ENCODE measurements at places on chromosomes 2 and 18.

- DNase-seq = no peak
These were observed 92.1 kb downstream of the PTGR3 start for GRCh38 chr18:75116809-75117208.

DNA sequence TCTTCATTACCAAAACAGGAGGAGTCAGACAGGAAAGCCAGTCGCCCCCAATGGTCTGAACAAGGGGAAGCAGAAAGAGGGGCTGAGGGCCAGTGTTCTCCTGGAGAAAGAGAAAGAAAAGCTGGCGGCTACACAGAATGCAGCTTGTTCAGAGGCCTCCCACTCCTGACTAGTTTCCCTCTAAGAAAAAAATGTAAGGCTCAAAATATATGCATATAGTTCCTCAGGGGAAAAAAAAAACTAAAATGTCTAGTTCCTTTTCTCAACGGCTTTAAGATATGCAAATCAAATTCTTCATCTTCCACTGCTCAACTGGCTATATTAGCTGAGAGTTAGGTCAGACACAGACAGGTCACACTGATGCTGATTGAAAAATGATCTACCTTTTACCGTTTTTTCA, 18.6 kb downstream of the MBOAT2 start:
- DNase-seq = no peak

- DNase-seq = no peak
These were observed 92.5 kb upstream of the IL1R2 start for GRCh38 chr2:101899265-101899664.

DNA sequence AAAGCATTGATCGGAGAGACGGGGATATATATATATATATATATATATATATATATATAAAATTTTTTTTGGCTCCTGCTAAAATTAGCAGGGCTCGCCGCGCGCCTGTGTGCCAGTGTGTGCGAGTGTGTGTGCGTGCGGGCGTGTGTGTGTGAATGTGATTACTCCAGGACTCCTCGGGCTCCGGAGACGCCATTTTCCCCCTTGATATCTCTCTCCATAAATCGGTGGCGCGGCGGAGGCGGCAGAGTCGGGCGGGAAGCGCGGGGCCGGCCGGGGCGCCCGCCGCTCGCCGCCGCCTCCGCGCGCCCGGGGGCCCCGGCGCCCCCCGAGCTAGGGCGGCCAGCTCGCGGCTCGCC, 795 bp upstream of the SETBP1 start:
- no peak for DNase-seq

DNA sequence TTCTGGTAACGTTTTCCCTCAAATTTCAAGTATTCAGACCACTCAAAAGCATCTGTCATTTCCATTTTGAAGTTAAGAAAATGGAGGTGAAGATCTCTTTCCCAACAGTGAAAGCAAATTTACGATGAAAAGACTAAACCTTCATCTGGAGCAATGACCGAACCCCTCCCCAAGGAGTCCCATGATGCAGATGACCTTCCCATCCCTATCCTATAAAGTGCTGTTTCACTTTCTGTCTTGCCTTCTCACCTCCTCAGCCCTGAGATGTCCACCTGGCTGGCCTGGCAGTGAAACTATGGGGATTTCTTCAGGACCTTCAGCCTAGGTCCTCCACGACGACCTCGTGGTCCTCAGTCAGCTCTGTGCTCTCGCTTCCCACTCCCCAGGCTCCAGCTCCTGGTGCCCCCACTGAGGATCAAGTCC, 925 bp upstream of the NPC1 start:
- DNase-seq = no peak

- no peak for DNase-seq
These were observed 551.7 kb downstream of the SATB2 start for GRCh38 chr2:198905881-198906612.

GRCh38 chr2:69012310-69013141, 453 bp upstream of the ANTXR1 start:
- peak; percentile 25 for DNase-seq

DNA sequence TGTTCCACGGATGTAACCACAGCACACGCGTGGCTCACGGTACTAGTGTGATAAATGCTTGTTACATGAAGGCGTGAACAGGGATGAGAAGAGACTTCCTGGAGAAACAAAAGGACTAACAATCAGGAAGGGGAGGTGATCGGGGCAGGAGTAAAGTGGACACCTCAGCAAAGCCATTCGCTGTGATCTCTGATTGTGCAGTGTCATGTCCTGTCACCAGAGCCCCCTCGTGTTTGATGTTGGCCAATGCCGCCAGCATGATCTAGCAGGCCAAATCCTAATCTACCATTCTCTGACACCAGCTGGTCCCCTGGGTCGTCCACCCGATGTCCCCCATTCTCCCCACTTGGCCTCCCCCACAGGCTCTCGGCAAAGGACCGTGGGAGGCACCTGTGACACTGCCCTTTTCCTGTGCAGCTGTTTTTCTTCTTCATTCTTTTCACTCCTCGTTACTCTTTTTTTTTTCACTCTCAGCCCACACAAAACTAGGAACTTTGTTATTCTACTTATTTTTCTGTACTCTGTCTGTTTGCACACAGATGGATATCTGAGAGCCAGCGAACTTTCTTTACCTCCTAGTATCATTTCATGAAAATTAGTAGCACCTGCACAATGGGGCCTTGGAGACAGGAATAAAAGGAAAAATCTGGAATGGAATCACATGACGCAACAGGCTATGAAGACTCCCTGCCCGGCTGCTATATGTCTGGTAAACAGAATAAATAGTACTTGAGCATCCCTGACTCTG, 146.8 kb downstream of the TGIF1 start:
- DNase-seq = no peak

DNA sequence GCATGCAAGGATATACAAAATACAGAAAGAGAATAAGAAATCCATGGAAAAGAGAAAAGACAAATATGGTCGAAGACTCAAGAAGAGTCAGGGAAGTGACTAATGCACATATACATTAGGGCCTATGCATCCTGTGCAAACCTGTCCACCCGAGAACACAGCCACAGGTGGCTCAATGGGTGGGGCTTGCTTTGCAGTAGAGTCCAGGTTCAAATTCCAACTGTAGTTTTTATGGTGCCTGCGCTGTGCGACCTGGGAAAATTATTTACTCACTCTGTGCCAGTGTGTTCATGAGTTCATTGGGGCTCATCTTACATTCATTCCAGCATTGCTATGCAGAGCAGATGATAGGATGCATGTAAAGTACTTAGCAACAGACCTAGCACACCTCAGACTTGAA, 244.7 kb downstream of the CTNNA2 start:
- no peak for DNase-seq

DNA sequence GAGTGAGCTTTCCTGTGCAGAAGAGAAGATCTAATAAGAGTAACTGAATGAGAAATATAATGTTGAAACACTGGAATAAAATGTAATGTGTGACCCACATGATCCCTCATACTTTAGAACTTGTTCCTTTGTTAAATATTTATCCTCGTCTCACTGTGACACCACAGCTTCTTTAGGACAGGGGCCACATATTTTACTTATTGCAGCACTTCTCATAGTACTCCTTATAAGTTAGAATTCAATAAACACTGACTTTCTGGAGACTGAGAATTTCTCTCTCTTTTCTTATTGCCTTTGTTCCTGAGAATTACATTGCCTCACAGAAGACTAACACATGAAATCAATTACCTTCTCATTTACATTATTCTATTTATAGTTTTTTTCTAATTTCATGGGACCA, 1234.6 kb upstream of the CHAC2 start:
- DNase-seq = no peak

GRCh38 chr2:219332542-219332941, at the start of gene RESP18:
Gene RESP18, minus strand, starts transcription at chr2:219332744.
- DNase-seq = no peak

DNA sequence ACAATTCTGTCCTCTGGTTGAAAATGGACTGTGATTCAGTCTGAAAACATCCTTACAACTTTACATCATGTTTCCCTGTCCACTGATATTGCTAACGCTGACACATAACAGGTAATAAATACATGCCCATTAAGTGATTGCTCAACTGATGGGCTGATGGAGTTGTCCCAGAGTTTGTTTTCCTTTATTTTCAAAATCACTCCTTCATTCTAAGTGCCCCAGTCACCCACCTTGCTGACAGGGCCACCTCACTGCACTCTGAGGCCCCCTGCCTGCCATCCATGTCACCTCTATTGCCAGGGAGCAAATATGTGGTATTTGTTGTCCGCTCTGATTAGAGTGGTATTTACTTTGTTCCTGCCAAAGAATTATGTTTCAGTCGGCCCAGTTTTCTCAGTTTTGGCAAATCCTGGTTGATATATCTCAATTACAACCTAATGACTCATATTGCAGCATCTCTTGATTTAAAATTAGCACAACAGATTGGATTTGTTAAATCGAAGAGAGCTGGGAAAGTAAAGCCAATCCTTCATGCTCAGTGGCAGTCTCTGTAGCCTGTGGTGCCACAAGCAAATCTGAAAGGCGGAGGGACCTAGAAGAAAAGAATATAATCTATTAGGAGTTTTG, 105.1 kb downstream of the RDH14 start:
- DNase-seq = no peak

GRCh38 chr2:46211461-46211860, 85.7 kb upstream of the EPAS1 start:
- no peak for DNase-seq

DNA sequence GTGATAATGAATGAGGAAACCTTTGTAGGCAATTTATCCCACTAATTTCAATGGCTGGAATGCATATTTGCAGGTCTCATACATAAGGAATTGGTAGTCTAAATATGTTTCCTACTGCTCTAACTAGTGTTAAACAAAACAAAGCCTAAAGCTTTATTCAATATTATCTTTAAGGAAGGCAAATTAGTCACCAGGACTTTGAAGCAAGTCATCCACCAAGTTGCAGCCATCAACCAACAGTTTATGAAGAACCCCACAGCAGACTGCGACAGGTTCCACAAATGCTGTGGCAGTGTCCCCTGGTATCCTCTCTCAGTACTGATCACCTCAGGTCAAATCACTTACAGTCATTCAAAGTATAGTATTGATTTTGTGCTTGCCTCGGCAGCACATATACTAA, 181.5 kb upstream of the ZFP36L2 start:
- DNase-seq = no peak

DNA sequence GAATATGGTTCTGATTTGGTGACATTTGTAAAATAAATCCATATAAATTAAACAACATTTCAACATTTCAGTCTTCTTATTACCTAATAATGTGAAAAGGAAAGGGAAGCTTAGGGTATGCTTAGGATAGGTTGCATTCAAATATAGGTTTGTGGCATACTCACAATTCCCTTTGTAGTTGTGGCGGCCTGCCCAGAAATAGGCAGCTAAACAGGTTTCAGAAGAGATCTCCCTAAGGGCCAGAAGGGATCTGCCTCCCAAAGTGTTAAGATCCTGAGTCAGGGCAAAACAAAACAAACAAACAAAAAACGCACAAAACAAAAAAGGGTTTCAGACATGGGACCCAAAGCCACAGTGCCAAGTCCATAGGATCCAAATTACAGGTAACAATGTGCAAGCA, 41.4 kb upstream of the TCF7L1 start:
- no peak for DNase-seq

All from activated CD8-positive, alpha-beta memory T cell treated with anti-CD3 and anti-CD28 coated beads for 1 hour (primary cell).